Activated CD4-positive, alpha-beta T cell treated with anti-CD3 and anti-CD28 coated beads, Interleukin-2, Interleukin-4, amounts not matched to agents 100 ng/mL and 50 ng/mL, durations not matched to agents 16 hours and 8 hours (primary cell): ENCODE measurements at places on chromosomes 6 and 20.

DNA sequence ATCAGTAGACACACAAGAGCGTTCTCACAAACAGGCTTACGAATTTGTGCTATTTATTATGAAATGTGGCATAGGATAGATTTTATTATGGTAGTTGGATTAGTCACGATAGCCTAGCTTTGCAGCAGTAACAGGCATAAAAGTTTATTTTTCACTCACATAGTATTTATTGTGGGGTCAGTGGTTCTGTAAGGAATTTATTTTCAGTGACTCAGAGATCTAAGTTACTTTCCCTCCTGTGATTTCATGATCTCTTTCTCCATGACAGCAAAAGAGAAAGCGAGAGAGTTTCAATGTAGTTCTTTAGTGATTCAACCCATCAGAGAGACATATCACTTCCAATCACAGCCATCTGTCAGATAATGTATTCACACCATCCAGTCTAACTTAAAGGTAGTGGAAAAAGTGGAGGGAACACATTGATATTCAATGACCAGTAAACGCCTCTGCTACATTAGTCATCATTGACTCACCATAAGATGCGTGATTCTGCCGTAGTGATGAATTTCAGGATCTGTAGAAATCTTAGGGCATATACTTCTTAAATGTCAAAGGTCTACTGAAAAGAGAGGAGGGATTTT is 605.5 kb downstream of the HDGFL1 start:
- no peak for DNase-seq

DNA sequence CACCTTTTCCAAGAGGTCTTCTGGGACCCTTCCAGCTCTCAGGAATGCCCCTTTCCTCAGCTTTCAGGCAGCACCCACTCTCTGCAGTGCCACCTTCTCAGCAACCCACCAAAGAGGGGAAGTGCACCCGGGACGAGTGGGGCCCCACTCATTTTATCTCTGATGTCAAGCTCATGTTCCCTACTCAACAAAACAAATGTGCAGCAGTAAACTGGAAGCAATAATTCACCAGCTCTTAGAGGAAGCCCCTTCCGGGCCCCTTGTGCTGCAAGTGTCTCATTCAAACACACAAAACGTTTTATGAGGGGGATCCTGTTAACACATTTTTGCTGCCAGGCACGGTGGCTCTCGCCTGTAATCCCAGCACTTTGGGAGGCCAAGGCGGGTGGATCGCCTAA is 13.6 kb downstream of the GFOD1 start:
- no peak for DNase-seq

DNA sequence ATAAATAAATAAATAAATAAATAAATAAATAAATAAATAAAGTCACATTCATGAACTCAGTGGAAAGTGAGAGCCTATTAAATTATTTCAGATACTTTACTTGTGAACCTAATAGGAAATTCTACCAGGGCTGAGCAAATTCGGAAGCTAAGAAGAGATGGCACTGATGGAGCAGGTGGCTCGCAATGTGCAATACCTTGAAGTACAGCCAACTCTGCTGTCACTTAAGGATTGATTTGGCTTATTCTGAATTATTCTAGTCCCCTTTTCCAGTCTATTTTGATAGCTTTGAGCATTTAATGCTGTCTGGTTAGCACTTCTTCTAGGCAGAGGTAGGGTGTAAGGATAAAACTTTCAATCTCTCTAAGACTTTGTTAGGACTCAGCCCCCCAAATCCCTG is 395.8 kb upstream of the PLCB4 start:
- DNase-seq = no peak

DNA sequence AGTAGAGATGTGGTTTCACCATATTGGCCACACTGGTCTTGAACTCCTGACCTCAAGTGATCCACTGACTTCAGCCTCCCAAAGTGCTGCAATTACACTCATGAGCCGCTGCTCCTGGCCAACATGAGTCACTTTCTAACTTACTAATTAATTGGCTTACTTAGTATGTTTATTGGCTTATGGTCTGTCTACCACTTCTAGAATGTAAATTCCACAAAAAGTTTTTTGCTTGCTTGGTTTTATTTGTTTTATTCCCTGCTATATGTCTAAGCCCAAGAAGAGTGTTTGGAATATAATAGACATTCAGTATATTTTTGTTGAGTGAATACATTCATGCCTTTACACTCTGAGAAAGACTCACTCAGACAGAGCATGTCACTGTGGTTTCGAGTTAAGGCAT is 86.0 kb downstream of the SAMD3 start:
- no peak for DNase-seq

DNA sequence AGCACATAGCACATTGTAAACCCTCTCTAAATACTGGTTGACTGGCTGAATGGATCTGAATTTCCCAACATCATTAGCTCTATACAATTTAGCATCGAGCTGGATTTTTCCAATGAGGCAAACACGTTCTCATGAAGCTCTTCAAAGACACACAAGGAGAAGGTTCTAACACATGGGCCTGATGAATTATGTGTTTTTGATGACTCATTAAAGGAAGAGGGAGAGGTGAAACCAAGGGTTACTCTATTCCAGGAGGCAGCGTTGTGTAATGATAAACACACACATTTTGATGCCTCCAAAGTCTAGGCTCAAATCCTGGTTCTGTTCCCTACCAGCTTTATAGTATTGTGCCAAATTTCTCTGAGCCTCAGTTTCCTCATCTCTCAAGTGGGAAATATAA is 84.3 kb downstream of the PFDN4 start:
- no peak for DNase-seq

- no peak for DNase-seq
Observed at GRCh38 chr6:140230282-140230681, 855.8 kb upstream of the CITED2 start.

DNA sequence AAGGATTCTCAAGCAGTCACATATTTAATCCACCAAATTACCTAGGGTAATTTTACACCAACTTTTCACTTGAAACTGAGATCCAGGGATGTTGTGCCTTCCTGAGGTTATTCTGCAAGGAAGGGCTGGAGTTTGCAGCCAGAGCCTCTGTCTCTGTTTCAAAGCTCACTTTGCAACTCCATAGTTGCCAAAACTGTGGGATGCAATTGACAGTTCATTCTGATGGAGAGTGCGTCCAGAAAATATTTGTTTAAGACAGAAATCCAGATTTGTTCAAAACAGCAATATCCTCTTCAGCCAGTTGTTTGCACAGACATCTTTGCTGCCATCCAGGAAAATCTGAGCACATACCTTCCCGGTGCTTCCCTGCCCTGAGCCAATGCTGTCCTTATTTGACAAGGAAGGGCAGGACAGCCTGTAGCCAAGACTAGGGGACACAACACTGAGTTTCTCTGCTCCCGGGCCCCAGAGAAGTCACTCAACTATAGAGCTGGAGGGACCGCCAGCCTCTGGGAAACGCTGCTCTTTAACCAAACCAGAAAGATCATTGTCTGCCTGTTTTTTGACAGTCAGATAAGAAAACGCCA is 297.4 kb downstream of the HIVEP2 start:
- no peak for DNase-seq

DNA sequence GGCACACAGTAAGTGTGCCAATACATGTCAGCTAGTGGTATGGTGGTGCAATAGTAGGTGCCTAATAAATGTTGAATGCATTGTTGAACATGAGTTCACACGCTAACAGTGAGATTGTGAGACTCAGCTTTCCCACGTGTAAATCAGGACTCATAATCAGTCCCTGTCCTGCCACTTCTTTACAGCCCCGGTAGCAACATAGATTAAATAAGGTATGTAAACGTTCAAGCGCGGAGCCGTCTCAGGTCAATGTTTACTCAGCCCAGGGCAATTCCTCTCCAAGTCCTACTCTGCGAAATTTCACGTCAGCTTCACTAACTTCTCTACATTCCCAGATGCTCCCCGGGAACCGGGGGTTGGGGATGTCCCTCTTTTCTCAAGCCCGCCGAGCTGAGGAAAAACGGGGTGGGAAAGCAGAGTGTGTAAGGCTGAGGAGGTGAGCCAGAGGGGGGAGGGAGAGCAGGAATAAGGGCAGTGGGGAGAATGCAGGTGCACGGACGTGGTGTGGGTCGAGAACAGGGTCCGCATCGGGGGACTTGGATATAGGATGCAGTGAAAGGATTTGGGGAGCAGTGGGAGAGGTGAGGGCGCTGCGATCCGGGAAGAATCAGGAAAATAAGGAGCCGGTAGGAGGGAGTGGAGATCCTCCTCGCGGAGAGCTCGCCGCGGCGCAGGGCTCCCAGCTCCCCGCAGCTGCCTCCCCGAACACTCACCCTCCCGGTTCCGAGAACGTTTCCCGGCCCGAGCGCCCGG is 544 bp upstream of the TP53INP2 start:
- no peak for DNase-seq

DNA sequence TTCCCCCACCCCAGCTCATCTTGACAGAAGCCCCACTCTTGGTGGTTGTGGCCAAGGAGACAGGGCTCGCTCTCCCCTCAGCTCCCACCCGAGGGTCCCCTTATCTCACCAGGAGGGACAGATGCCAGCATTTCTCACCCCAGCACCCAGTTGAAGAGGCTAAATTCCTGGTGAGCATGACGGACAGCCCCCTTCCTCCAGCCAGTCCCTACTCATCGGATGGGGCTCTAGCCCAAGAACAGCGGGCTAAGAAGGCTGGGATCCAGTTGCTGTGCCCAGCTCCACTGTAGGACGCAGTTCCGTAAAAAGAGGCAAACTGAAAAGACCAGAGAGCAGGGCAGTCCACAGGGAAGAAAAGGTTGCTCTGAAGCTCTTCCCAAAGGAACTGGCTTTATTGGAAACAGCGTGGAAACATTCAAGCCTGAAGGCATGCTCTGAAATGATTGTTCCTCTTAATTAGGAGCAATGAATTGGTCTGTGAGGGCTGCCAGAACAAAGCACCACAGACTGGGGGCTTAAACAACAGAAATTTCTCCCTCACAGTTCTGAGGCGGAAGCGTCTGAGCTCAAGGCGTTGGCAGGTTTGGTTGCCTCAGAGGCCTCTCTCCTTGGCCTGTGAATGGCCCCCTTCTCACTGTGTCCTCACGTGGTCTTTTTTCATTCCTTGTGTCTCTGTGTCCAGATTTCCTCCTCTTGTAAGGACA is 17.9 kb upstream of the KIF25 start:
- no peak for DNase-seq

GRCh38 chr20:55684578-55684977 is 320.7 kb downstream of the CBLN4 start:
- DNase-seq = no peak

DNA sequence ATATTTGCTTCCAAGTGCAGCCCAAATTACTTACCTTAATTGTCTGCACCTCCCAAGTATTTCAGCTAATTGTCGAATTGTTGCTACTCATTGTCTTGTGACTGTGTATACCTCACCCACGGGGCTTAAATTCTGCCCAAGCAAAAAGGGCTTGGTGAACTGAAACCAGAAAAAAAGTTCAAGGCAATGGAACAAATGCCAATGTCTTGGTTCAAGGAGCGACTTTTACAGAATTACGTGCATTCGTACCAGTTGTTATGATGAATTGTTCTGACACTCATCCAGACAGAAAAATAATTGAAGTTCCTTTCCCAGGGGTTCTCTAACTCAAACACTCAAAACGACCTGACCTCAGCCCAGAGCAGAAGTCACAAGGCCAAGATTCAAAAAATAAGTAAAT is 13.9 kb upstream of the PXDC1 start:
- no peak for DNase-seq

DNA sequence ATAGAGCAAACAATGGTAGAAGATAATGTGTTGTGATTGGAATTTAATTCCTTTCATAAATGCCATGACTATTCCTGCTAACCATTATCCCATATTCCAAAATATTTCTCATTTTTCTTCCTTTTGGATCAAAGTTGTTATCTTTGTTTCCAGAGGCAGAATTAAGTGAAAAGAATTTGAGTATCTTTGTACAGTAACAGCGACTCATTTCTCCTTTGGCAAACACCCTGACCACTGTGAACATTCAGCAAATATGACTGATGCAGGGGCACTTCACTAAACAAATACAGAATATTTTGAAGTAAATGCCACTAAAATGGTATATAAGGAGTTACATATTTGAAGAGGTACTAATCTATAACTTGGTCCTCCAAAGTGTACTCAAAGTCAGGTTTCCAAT is 105.0 kb upstream of the LAMP5 start:
- DNase-seq = no peak

- DNase-seq = no peak
Observed at GRCh38 chr20:50834599-50835005, 39.7 kb downstream of the BCAS4 start.

- DNase-seq = no peak
Observed at GRCh38 chr20:50982363-50982762, 23.7 kb downstream of the MOCS3 start.

GRCh38 chr20:51931371-51931781 is 129.1 kb upstream of the SALL4 start:
- DNase-seq = no peak

DNA sequence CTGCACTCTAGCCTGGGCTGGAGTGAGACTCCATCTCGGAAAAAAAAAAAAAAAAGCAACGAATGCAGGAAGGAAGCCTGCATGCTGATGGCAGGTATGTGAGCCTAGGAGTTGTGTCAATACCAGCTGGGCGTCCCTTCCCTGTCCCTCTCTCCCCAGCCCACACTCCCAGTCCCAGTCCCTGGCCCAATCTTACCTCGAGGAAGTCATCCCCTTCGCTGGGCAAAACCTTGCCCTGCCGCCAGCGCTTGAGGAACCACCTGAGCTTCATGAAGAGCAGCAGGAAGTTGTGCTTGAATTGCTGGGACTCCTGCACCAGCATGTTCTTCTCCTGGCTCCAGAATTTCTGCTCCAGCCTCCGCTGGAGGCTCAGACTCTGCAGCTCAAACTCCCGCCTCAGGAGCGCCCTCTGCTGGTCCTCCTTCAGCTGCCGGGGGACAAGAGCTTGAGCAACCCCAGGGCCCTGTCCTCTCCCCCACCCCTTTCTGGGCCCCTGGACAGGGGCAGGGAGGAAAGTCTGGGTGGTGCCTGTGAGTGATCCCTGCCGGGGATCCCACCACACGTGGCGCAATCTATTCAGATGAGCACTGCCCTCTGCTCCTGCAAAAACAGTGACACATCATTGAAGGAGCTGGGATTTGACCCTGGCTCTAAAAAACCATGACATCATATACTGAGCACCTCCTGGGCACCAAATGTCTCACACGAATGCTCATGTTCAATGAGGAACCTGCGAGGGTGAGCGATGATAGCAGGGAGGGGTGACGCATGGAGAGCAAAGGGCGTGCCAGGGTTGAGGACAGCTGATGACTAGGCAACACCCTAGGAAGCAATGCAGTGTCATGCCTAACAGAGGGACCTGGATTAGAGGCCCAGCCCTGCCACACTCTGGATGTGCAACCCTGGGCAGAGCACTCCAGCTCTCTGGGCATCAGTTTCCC is 35.0 kb upstream of the DSN1 start:
- peak; percentile 76 for DNase-seq

GRCh38 chr6:42637681-42638080 is 73.9 kb downstream of the UBR2 start:
- peak; percentile 50 for DNase-seq

GRCh38 chr6:168197636-168198301 is 118.8 kb upstream of the FRMD1 start:
- no peak for DNase-seq

DNA sequence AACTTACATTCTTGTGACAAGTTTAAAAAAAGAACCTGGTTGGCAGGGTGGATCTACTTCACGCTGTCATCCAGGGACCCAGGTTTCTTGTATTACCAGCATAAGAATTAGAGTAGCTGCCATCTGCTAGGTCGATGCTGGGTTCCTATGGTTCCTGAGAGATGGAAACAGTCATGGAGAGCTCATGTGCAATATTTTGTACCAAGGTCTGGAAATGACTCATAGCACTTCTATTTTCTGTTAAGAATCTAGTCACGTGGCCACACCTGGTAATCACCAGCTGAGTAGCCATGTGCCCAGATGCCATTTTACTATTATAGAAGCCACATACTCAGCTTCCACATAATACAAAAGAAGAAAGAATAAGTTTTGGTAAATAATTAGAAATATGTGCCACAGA is 171.3 kb downstream of the CD83 start:
- no peak for DNase-seq
